ENCODE measurements at places on chromosomes 16 and 17. TPM values are rescaled to one million over a fixed set of nuclear protein-coding genes. Genes with fewer than 3 reads are reported as not detected.

IGF2BP1 gene
- total RNA-seq, result not detected

KRT39 gene
- not detected for total RNA-seq

STH gene
- not detected for total RNA-seq

- DNase-seq, result no peak
- H3K4me1 ChIP-seq, result peaks cover 74% of the 10 kb centered on the region
- no peaks in the 10 kb centered on the region for H3K36me3 ChIP-seq
- H3K4me3 ChIP-seq, result no peak overlapping the region
- peak overlapping the region; percentile 58 for H3K27ac ChIP-seq
- no peaks in the 10 kb centered on the region for H3K27me3 ChIP-seq
Measured at GRCh38 chr16:75048054-75048453, 49.2 kb downstream of the ZNRF1 start.

- DNase-seq, result peak; percentile 38
- peak overlapping the region; percentile 60 for H3K4me3 ChIP-seq
- no peaks in the 10 kb centered on the region for H3K36me3 ChIP-seq
- H3K27ac ChIP-seq, result peak overlapping the region; percentile 56
Measured at GRCh38 chr17:40363111-40363827, 1.3 kb downstream of the GJD3 start.
